ENCODE measurements at places on chromosomes 5 and 9. TPM values are rescaled to one million over a fixed set of nuclear protein-coding genes. Genes with fewer than 3 reads are reported as not detected.

The CERT1 gene
- 39.5 TPM for total RNA-seq

The SLC36A2 gene
- total RNA-seq = not detected

The SLC34A3 gene
- total RNA-seq = not detected

The SPATA31D4 gene
- total RNA-seq = not detected

The ADCY2 gene
- 0.54 TPM for total RNA-seq

The OBP2B gene
- total RNA-seq = not detected

The NSG2 gene
- 1.5 TPM for total RNA-seq

The TLX3 gene
- total RNA-seq = not detected

The MEGF9 gene
- 8.2 TPM for total RNA-seq

The CER1 gene
- not detected for total RNA-seq

The HNRNPH1 gene
- total RNA-seq = 222 TPM

The NOXA1 gene
- 3.3 TPM for total RNA-seq

The SPATA31A1 gene
- not detected for total RNA-seq

The FAM120A gene
- 116 TPM for total RNA-seq

The CCDC183 gene
- total RNA-seq = 1.6 TPM

The REXO4 gene
- total RNA-seq = 12.2 TPM

The DMGDH gene
- 0.86 TPM for total RNA-seq

The PDE6A gene
- total RNA-seq = 0.13 TPM

The ZBTB34 gene
- 5.7 TPM for total RNA-seq

The CARD6 gene
- 6.2 TPM for total RNA-seq

The C8G gene
- total RNA-seq = 3.4 TPM

The AQP7 gene
- 80.4 TPM for total RNA-seq

The CCNO gene
- 0.22 TPM for total RNA-seq

The SHISAL2B gene
- total RNA-seq = not detected
